ENCODE measurements at places on chromosomes 2 and 18.

DNA sequence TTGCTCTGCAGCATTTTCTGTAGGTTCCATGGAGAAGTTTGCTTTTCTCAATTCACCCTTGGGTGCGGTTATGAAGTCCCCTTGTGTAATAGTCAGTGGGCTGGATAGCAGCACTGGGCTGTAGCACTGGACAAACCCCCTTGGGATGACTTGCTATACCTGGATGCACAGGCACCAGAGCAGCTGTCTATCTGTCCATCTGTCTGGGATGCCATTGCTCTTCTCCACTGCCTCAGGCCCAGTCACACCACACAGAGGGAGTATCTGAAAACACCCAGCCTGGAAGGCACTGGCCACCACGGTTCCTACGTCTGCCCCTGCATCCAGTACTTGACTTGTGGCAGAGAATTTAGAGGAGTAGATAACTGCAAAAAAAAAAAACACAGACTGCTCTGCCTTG is 254.5 kb downstream of the TFCP2L1 start:
- DNase-seq = no peak

- no peak for DNase-seq
These were observed 38.8 kb downstream of the DPYSL5 start for GRCh38 chr2:26886736-26887135.

GRCh38 chr2:137770166-137770565 is 194.1 kb upstream of the HNMT start:
- no peak for DNase-seq

GRCh38 chr2:240963065-240963867 is 35.2 kb upstream of the SNED1 start:
- DNase-seq = no peak

DNA sequence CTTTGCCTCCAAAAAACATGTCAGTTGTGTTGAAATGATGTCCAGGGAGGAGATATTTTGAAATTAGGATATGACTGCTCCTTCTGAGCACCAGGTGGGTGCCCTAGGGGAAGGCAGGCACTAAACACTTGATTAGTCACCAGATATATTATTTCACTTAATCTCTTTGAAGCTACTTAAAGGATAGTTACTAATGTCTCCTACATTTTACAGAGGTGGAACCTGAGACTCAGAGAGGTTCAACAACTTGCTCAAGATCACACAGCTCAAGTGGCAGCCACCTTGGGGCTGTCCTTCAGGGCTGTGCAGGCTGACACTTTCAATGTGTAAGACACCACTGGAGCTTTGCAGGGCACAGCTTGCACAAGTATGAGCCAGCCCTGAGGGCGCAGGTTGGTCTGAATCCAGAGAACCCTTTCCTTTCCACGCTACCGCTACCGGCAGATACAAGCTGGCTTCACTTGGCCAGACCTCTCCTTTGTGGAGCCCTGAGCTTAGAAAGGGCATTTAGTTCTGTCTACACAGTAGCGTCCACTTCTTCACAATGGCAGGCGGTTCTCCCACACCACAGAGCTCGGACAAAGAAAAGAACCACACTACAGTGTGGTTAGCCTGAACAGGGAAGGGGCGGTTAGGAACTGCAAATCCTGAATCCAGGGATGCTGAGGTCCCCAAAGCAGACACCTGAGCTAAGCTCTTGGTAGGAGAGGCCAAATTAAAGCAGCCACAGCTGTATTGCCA is 16.4 kb downstream of the ALPK2 start:
- no peak for DNase-seq

Measured in RPMI8226 (cell line).